ENCODE measurements at places on chromosomes 3 and 15.

DNA sequence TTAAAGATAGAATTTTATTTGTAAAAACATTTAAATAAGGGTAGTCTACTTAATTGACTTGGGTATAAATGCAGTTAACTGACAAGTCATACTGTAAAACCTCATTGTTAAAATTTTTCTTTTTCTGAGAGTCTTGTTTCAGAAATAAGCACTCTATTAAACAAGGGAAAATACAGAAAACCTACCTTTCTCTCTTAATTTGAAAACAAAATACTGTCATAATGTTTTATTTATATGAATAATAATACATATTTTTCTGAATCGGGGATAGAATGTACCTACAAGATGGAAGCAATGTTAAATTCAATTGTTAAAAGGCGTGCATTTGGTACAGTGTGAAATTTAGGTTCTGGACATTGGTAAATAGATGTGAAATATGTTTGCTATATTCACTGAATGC lies 17.8 kb downstream of the ZIC1 start:
- no peak for DNase-seq

DNA sequence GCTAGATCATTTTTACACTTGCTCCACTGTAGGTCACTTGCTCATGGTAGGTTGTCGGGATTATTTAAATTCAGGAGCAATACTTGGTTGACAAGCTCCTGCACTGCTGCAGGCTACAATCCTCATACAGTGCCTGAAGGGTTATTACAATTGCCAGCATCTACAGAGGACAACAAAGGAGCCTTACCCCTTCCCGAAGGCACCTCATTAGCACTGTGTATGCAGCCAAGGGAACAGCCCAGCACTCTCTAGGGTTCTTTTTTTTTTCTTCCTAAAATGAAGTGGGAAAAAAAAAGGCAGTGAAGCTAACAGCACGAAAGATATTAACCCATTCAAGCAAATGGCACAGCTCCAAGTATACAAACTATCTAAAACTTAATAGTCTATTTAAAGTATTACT lies 142.7 kb downstream of the ULK4 start:
- no peak for DNase-seq

GRCh38 chr3:127149621-127150310 lies 43.2 kb upstream of the PRR23E start:
- DNase-seq, result no peak

DNA sequence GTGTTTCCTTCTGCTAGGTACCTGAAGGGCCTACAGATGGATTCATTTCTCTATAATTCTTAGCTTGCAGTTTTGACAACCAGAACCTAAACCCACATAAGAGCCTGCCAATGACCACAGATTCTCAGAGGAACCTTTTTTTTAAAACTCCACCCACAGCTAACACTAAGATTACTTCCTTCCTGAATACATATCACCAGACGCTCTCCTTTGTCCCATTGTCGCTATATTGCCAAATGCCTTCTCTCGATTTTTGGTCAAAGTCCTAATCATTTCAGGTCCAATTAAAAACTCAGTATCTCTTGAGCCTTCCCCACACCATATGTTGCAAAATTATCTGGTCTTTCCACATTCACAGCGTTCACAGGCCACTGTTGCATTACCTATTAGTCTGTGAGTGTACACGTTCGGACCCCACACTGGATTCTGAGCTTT lies 12.4 kb downstream of the ZNF710 start:
- DNase-seq, result no peak

- DNase-seq, result no peak
Observed at GRCh38 chr15:99207672-99208071, 41.7 kb downstream of the TTC23 start.

DNA sequence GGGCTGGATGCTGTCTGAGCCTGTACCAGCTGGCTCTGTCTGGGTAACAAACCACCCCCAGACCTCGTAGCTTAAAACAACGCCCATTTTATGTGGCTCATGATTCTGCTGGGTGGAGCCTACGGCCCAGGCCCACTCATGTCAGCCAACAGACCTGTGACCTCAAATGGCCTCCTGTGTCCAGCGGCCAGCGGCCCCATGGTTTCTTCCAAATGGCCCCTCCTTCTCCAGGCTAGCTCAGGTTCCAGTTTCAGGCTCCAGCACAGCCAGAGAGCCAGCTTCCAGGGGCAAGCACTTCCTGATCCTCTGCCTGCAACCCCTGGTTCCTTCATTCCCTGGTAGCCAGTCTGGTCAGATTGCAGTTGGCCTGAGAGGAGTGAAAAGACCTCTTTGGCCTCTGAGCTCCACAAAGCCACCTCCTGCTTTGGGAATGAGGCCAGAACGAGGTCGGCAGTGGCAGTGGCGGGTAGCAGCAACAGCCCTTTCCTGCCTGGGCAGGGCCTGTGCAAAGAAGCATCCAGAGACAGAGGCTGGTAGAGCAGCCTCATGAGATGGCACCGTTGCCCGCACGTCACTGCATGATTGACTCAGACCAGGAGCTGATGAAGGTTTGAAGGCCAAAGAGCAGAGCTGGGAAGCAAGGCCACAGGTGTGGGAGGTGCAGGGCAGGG lies 21.0 kb upstream of the PLXNA1 start:
- no peak for DNase-seq

DNA sequence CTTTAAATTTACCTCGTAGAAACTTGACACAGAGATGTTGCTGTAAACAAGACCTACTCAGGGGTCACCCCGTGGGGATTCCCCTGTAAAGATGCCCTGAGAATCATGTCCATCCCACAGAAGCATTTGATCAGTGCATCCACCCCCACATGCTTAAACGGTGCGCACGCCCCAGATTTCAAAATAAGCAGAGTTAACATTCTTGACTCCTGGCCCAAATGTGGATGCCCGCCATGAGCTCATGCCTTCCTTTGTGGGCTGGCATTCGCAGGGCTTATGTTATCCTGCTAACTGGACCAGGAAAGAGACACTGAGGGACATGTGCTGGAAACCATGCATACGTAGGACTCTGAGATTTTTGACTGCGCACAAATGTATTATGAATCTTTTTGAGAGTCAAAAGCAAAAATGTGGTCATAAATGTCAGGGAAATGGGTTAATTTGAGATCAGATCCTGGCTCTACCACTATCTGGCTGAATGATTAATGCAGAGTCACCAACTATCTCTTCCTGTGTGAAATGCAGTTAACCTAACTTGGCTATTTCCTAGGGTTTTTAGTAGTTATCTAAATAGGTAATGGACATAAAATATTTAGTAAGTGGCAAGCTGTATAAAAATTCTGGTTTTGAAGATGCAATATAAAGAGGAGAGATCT lies 9.1 kb upstream of the TP63 start:
- no peak for DNase-seq

GRCh38 chr3:32614956-32615355 lies 44.3 kb upstream of the DYNC1LI1 start:
- DNase-seq, result no peak

DNA sequence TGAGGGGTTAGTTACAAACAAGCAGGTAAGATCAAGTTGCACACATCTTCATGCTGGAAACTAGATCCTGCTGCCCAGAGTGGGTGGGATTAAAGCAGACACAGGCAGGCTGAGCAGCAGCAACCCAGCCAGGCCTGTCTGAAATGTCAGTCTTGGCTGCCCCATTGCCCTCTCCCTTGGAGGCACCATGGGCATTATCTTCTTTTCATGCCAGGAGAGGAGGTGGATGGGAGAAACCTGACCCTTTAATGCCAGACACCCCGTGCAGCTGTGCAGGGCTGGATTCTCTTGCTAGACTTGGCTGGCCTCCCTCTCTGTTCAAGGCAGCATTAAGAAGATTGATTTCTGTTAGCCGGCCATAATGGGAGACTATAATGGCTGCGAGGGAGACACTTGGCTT lies 23.0 kb upstream of the EPHB1 start:
- no peak for DNase-seq

DNA sequence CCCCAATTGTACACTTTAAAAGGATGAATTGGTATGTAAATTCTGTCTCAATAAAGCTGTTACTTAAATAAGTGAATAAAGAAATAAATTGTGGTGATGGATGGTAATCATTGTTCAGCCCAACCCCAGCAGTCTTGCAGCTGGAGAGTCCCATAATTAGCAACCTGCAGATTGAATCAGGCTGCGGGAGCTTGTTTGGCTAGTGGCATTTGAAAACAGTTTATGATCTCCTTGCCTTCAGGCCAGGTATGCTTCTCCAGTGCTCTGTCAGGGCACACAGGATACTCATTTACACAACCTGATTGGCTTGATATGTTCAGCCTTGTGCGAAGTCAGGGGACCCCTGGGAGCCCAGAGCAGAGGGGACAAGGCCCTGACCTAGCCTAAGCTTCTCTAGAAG lies 16.5 kb upstream of the TSEN2 start:
- DNase-seq, result no peak

DNA sequence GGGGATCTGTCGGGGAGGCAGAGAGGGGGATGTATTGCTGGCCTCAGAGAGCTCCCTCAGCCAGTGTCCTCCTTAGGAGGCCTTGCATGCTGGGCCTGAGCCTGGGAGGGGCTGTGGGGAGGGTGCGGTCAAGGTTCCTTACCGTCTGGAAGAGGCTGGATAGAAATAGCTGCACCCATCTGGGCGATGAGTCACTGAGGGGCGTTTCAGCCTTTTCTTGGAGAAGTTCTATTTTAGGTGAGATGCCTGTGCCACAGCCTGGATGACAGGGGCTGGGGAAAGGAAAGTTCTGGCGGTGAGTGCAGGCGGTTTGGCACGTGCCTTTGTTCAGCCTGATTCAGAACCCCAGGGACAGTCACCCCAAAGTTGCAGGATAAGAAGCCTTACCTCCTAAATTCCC lies 35.7 kb upstream of the APEH start:
- DNase-seq, result no peak

DNA sequence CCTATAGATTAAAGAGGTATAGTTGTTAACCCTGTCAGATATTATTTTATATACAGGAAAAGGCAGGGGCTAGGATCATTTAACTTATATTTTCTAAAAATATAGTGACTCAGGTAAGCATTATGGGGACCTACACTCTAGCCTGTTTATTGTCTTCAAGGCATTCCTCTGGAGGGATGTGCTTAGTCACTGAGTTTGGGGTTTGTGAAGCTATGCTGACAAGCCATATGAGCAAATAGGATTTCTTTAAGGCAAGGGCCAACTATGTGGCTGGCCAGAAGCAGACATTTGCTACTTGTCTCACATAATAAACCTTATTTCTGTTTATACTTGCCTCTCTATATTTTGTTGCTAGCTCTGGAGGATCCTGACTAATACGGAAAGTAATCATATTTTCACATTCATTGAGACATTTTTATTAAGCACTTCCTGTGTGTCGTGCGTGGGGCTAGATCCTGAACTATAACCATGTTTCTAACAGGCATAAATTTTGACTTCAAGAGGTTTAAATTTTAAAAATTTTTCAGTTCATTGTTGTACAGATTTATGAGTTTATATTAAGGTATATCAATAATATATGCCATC lies 153.4 kb downstream of the OTOL1 start:
- no peak for DNase-seq

DNA sequence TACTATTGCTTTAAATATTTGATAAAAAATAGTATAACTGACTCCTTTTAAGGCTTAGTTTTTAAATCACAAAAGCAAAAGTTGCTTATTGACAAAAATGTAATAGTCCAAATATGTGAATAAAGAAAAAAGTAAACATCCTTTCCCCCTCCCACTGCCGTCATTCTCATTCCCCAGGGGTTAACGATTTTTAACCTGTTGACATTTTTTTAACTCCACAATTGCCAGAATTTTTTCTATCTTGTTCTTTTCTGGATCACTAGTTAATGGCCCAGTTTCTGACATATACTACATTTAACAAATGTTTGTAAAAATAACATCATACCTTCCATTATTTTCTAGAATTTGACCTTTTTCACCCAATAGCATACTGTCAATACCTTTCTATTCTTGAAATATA lies 60.6 kb upstream of the TCF12 start:
- no peak for DNase-seq

DNA sequence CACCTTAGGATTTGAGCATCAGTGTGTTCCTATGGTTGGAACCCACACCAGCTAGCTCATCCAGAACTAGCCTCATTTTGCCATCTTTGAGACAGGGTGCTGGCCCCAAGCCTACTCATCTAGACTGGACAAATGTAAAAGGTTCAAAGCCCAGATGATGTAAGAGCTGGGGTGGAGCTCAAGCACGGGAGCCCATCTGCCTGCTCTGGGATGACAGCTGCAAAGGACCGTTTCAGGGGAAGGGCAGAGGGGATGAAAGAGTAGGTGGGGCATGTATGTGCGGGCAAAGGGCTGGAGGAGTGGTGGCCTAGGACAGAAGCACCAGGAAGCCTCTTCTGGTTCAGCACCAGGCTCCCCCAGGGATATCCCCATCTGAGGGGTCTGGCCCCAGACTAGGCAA lies 15.8 kb downstream of the CLK3 start:
- no peak for DNase-seq

DNA sequence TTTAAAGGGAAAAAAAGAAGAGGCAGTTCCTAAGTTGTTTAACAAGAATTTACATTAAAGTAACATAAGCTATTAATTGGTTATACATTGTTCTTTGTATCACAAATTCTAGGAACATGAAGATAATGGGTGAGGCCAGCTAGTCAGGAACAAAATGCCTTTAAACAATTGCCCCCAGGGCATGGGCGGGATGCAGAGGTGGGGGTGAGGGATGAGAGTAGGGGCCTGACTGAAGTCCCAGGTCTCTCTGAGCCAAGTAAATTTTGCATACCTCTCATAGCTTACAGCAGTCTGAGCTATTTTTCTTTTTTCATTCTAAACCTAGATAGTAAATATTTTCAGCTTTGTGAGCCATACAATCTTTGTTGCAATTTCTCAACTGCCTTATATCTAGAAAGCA lies 77.8 kb upstream of the RNU6-1 start:
- no peak for DNase-seq

DNA sequence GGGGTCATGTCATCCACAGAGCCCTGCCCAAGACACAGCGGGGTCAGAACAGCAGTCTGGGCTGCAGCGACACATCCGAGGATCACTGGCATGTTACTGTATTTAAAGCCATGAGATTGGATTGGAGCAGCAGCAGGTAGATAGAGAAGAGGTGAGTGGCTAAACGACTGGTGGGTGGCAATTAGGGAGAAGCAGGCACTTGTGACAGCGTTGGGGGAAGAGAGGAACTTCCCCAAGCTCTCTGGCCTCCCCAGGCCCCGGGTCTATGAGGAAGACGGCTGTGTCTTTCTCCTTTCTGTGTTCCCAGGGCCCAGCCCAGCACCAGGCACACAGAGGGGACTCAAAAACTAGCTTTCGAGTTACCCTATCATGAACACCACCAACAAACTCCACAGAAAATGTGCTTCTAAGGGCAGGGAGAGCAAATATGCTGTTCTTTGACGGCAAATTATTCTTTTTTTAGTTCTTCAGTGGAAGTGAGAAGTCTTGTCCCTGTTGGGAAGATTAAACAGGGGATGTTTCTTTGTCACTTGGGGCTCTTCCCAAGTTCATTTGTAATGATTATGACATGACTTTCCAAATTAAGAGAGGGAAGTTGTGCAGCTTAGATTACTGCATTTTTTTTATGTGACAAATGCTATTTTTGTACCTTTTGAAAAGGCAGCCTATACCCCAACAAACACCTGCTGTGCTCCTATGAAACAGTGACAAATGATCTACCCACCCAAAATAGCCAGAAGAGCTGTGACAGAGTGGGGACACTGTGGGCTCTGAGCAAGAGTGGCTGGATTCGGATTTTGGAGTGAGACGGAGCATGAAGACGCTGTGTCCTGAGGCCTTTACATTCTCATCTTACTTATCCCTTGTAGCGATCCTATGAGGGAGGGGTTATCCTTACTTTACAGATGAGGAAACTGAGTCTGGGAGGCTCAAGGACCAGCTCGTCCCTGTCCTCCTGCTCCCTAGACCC lies 7.2 kb upstream of the SYNM start:
- DNase-seq, result no peak

- DNase-seq, result no peak
Observed at GRCh38 chr3:31086148-31086547, 191.7 kb upstream of the GADL1 start.

GRCh38 chr15:57373251-57373881 lies 2.9 kb upstream of the CGNL1 start:
- DNase-seq, result no peak
